ENCODE measurements at places on chromosomes 6 and 20.

- DNase-seq, result no peak
Measured at GRCh38 chr20:53621482-53622246, 28.0 kb upstream of the ZNF217 start.

GRCh38 chr6:42428326-42429041 is 23.2 kb downstream of the TRERF1 start:
- DNase-seq, result no peak

- DNase-seq, result no peak
Measured at GRCh38 chr6:143410859-143411270, 39.6 kb downstream of the ADAT2 start.

DNA sequence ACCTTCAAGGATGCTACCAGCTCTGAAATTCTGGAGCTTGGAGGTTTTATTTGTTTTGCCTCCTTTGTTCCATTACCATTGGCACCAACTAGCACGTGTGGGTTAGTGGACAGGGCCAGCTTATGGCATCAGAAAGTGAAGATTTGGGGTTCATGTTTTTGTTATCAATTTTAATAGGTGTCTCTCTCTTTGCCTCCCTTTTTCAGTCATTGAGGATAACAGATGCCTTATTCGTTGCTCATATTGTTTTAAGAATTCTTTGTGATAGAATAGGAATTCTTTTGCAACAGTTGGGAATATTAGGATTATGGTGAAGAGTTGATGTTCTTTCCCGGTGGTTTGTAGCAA is 22.9 kb downstream of the TMC2 start:
- DNase-seq, result no peak

GRCh38 chr6:7417684-7418083 is 28.1 kb downstream of the RIOK1 start:
- no peak for DNase-seq

DNA sequence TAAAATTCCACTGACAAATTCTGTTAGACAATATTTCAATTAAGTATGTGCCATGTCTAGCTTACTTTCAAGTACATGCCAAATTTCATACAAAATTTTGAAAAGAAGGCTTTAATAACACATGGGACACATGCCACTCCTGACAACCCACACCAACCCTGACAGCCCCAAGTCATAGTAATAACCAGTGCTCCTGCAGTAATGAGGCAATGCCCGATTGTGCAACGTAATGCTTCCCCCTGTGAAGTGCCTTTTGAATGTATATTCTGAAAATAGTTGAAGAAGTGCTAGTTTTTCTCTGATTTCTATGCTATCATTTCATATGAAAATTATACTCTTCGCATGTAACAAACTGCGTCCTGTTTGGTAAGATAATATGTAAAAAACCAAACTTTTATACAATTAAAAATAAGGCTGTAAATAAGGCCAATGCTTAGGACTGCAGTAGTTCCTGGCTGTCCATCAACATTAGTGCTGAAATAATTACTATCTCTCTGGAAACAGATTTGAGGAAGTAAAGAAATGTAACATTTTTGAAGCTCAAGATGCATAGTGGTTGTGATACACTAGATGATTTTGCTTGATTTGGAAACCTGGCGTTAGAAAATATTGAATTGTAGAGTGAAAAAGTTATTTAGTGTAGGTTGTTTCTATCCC is 125.8 kb upstream of the BCLAF1 start:
- no peak for DNase-seq

DNA sequence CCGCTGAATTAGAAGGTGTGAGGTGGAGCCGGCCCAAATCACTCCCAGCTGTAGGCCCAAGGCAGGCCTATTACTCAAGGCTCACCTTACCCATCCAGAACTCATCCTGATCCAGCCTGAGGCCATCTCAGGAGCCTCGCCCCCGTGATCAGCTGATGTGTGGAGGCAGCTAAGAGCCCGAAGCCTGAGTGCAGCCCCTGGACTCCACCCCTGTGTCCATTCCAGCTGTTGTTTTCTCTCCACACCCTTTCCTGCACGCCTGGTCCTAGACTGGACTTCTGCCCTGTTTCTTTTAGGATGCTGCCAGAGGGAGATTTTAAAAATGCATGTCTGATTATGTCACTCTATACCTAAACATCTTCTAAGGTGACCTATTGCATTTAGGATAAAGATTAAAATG is 124.7 kb upstream of the SUPT3H start:
- DNase-seq, result no peak

DNA sequence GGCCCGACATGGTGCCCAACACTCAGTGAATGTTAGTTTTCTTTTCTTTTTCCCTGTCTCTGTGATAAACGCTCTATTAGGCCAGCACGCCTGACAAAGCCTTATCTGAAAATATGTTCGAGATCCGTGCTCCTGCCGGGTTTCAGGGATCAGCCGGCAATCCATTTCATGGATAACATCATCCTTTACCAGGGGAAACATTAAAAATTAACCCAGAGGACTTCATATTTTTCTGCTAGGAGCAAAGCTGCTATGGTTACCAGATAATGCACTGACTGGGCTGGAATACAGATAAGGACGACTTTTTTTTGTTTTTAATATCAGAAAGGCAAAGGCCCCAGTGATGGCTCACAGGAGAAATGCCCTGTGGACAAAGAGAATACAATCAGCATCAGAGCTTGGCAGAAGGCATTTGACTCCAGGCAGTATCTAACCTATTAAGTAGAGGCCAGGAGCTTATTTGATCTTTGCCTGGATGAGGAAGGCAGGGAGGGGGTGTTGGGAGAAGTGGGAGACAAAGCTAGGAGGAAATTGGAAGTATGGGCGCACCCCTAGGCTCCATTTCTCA is 482.0 kb upstream of the CHD6 start:
- DNase-seq, result no peak

GRCh38 chr6:157092736-157093135 is 230.6 kb downstream of the TMEM242 start:
- no peak for DNase-seq

DNA sequence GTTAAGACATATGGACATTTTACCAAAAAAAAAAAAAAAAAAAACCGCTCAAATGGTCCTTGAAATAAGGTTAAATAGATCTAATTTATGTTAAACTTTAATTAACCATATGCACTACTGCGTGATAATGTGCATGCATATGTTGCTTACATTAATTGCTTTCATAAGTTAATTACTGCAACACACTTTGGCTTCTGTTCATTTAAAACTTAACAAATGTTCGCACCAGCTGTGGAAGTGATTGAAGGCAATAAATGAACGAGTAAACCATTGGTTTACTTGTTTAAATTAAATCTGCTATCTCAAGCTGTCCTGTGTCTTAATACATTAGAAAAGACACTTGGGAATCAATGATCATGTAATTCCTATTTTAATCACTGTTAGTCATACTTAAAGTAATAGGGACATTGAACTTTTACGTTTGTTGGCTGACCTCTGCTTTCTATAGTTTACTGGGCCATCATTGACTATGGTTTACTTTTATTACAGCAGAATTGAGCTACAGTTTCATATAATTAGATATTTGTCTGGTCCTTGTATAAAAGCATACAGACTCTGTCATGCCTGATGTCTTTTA is 294.7 kb downstream of the KHDC1L start:
- DNase-seq, result no peak

DNA sequence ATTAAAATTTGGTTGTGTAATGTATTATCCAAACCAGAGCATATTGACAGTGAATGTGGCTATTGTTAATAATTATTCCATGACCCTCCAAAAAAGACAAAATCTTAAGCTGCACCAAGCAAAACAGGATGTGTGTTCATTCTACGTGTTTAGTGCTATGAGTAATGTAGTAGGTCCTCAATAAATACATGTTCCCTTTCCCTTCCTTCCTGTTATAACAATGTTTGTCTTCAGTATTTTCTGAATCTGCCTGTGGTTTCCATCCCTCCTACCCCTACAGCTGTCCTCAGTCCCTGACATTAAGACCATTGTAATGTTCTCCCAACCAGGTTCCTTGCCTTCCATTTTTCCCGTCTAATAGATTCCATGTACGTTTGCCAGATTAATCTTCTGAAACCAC is 163.8 kb downstream of the AIG1 start:
- no peak for DNase-seq

GRCh38 chr20:60254901-60255411 is 296.7 kb downstream of the CDH26 start:
- DNase-seq, result no peak

DNA sequence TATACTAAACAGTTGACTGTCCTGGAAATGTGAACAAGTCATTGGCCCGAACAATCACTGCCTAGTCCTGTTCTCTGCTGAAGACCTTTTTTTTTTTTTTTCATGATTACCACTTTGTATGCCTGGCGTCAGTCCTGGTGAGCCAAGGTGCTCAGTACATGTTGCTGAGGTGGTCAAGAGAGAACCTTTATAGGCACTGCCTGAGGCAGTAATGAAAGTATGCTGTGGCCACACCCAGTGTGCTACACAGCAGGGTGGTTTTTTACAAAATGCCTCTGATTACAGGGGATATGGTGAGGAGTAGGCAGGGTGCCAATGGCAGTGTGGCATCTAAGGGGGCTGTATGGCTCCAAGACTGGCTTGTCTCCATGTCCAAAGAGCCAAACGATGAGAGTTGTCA is 135.1 kb upstream of the ENPP5 start:
- no peak for DNase-seq

DNA sequence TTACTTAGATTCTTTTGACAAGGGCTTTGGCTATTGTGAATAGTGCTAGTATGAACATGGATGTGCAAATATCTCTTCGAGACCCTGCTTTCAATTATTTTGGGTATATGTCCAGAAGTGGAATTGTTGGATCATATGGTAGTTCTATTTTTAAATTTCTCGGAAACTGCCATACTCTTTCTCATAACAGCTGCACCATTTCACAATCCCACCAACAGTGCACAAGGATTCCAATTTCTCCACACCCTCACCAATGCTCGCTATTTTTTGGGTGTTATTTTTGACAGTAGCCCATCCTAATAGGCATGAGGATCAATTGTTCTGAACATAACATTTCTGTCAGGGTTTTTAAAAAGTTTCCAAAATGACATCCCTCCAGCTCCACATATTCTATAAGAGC is 69.2 kb upstream of the ESR1 start:
- no peak for DNase-seq

DNA sequence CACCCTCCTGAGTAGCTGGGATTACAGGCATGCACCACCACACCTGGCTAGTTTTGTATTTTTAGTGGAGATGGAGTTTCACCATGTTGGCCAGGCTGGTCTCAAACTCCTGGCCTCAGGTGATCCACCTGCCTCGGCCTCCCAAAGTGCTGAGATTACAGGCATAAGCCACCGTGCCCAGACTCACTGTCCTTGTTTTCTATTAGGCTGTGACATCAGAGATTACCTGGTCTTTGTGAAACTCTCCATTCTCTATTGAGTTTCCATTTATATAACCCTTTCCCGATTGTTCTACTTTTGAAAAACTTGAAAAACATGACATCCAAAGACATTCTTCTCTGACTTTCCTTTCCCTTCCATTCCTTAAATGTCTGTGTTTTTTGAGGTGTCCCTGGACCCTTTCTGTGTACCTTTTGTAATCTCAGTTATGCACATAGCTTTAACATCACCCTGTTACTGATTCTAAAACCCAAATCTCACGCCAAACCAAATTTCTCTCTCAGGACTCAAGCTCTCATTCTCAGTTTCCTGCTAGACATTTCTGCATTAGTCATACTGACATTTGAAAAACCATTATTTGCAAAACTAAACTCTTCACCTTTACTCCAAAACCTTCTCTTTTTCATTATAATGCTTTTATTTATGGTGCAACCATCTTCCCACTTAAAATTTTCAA is 137.0 kb downstream of the KHDC1L start:
- DNase-seq, result no peak

DNA sequence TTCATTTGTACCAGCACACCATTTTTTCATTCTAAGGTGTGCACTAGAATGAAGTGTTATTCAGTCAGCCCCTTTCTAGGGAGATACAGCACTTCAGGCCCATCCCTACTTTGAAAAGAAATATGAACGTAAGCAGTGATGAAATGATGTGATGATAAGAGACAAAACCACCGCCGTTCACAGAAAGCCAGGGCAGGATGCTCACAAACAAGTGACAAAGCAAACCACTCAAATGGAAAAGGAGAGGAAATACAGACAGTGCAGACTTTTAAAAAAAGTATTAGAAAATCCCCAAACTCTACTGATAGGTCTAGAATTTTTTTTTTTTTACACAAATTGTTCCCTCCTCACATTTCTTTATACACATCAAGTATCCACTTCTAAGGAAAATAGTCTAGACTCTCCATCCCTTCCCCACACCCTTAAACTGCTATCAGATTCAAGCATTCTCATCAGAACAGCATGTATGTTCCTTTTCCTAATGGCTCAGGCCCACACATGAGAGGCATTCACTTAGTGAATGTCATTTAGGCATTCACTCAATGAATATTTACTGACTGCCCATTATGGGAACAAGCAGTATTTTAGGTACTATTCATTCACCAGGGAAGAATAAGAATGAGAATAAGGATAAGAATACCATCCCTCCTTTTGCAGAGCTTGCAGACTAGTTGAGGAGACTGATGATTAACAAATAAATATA is 243.5 kb downstream of the GMPR start:
- peak; percentile 62 for DNase-seq

GRCh38 chr20:32152421-32153155 is 43.1 kb downstream of the TM9SF4 start:
- no peak for DNase-seq

- no peak for DNase-seq
Measured at GRCh38 chr6:52392944-52393343, 27.2 kb upstream of the EFHC1 start.

DNA sequence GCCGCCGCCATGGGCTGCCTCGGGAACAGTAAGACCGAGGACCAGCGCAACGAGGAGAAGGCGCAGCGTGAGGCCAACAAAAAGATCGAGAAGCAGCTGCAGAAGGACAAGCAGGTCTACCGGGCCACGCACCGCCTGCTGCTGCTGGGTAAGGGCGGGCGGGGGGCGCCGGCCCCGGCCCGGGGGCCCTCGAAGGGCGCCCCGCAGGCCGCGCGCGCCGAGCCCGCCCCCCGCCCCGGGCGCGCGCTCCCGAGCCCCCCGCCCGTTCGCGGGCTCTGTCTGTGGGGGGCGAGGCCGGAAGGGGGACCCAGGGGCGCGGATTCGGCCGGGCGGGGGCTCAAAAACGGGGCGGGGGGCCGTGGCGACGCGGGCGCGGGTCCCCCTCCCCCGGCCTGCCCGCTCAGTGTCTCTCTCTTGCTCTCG is 39.2 kb downstream of the GNAS start:
- DNase-seq, result no peak

DNA sequence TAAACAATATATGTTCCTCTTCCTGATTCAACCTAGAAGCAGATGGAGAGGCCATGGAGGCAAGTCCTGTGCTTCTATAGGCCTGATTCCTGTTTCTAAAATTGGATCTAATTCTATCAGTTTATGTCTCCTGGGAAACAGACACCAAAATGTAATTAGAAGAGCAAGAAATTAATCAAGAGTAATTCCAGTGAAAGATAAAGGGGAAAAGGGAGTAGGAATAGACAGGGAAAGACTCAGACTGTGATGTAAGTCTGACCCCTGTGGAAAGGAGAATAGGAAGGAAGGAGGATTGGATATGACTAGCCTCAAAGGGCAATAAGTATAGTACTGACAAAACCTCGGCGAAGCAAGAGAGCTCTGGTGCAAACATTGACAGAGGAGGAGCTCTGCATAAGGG is 33.9 kb upstream of the FBXO30 start:
- no peak for DNase-seq
